CD4-positive, alpha-beta memory T cell (primary cell): ENCODE measurements at places on chromosomes 2 and 18. TPM values are rescaled to one million over a fixed set of nuclear protein-coding genes. Genes with fewer than 3 reads are reported as not detected.
A peak's percentile ranks its signal among the peaks of the same experiment; 100 is the strongest.

The ARHGAP28 gene
- not detected for total RNA-seq

The UNC80 gene
- not detected for total RNA-seq

The STARD7 gene
- total RNA-seq: 84.9 TPM

The L3MBTL4 gene
- 0.49 TPM for total RNA-seq

The WDR12 gene
- 21.3 TPM for total RNA-seq

The SDC1 gene
- total RNA-seq: 0.09 TPM

The PJVK gene
- 4.1 TPM for total RNA-seq

The SUPT7L gene
- 45.4 TPM for total RNA-seq

The C1GALT1C1L gene
- not detected for total RNA-seq

The CCDC121 gene
- 1.3 TPM for total RNA-seq

The CCDC74B gene
- total RNA-seq: 0.12 TPM

The IL1RN gene
- total RNA-seq: 2.4 TPM

DNA sequence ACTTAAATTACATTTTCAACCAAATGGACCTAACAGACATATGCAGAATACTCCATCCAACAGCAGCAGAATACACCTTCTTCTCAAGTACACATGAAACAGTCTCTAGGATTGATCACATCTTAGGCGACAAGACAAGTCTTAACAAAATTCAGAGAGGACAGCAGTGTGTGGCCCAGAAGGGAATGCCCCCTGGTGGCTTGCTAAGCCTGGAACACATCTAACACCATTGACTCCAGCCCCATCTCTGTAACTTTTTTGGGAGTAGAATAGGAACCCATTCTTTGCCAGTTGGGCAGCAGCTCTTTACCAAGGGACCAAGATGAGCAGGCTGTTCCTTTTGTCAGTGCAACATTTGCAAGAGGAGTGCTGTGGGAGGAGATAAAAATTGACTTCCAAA lies 249.9 kb downstream of the PLCL1 start:
- no peaks in the 10 kb centered on the region for H3K36me3 ChIP-seq
- H3K27ac ChIP-seq: no peak overlapping the region
- no peaks in the 10 kb centered on the region for H3K27me3 ChIP-seq
- H3K4me3 ChIP-seq: no peak overlapping the region

DNA sequence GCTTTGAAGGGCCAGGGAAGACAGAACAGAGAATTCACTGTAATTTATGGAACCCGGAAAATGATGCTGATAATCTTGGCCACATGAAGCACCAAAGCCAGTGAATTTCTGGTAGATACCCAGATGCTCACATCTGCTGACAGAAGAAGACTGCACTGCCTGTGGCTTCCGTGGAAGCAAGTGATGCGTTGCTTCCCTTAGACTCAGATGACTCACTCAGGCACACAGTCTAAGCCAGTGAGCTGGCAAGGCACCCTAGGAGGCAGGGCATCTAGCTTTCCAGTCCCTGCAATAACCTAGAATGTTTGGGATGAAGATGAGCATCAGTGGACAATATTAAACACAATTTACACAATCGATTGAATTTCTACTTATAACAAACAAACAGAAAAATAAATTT lies 284.7 kb downstream of the CMPK2 start:
- DNase-seq: no peak
- no peaks in the 10 kb centered on the region for H3K27me3 ChIP-seq
- H3K4me1 ChIP-seq: no peaks in the 10 kb centered on the region
- H3K36me3 ChIP-seq: no peaks in the 10 kb centered on the region
- H3K4me3 ChIP-seq: no peak overlapping the region

GRCh38 chr2:121076498-121076820 lies 208.5 kb downstream of the TFCP2L1 start:
- no peaks in the 10 kb centered on the region for H3K4me1 ChIP-seq
- H3K4me3 ChIP-seq: no peak overlapping the region
- H3K27ac ChIP-seq: no peak overlapping the region
- H3K27me3 ChIP-seq: no peaks in the 10 kb centered on the region
- no peak for DNase-seq

- H3K4me1 ChIP-seq: peaks cover 57% of the 10 kb centered on the region
- peak overlapping the region; percentile 15 for H3K4me3 ChIP-seq
- no peak overlapping the region for H3K27ac ChIP-seq
- peak; percentile 16 for DNase-seq
- no peaks in the 10 kb centered on the region for H3K36me3 ChIP-seq
These were observed 3.4 kb upstream of the TET3 start for GRCh38 chr2:73981081-73982001.

DNA sequence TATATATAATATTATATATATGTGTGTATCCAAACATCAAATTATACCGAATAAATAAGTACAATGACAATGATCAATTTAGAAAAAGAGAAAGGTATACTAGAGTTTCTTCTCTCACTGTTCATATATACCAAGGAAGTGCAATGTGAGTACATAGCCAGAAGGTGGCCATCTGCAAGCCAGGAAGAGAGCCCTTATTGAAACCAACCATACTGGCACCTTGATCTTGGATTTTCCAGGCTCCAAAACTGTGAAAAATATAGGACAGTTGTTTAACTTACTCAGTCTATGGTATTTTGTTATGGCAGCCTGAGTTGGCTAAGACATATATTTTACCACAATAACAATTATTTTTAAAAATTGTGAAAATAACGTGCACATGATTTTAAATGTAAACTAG lies 1490.2 kb upstream of the SLC39A10 start:
- no peaks in the 10 kb centered on the region for H3K4me1 ChIP-seq
- no peaks in the 10 kb centered on the region for H3K27me3 ChIP-seq
- no peaks in the 10 kb centered on the region for H3K36me3 ChIP-seq
- no peak overlapping the region for H3K27ac ChIP-seq

GRCh38 chr2:226643030-226643945 lies 156.3 kb downstream of the IRS1 start:
- no peaks in the 10 kb centered on the region for H3K27me3 ChIP-seq
- no peaks in the 10 kb centered on the region for H3K36me3 ChIP-seq
- H3K4me1 ChIP-seq: no peaks in the 10 kb centered on the region

DNA sequence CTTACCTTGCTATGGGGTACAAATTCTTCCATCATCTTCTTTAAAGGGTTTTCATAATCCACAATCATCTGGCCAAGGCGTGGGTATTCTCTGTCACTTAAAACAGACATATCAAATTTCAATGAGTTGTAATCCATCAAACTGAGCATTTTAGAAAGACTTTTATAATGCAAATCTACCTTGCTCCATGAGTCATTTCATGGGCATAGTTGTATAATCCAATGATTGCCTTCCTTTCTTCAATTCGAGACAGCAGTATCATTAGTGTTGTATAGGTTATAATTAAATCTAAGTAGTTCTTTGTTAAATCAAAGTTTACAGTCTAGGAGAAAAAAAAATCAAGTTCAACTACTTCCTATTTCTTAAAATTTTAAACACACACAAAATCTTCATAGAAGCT lies 36.3 kb downstream of the NCKAP1 start:
- H3K4me3 ChIP-seq: no peak overlapping the region
- H3K4me1 ChIP-seq: no peaks in the 10 kb centered on the region
- no peaks in the 10 kb centered on the region for H3K27me3 ChIP-seq
- H3K27ac ChIP-seq: no peak overlapping the region

- no peak overlapping the region for H3K4me3 ChIP-seq
- H3K4me1 ChIP-seq: no peaks in the 10 kb centered on the region
- H3K27ac ChIP-seq: no peak overlapping the region
- H3K36me3 ChIP-seq: no peaks in the 10 kb centered on the region
These were observed 357.1 kb downstream of the EN1 start for GRCh38 chr2:118490330-118490729.

- no peak overlapping the region for H3K27ac ChIP-seq
- no peak overlapping the region for H3K4me3 ChIP-seq
These were observed 676 bp downstream of the KLHL23 start for GRCh38 chr2:169734169-169734847.

- no peaks in the 10 kb centered on the region for H3K36me3 ChIP-seq
- no peak overlapping the region for H3K4me3 ChIP-seq
- no peaks in the 10 kb centered on the region for H3K27me3 ChIP-seq
These were observed 53.0 kb downstream of the ZC3H8 start for GRCh38 chr2:112201696-112202430.

DNA sequence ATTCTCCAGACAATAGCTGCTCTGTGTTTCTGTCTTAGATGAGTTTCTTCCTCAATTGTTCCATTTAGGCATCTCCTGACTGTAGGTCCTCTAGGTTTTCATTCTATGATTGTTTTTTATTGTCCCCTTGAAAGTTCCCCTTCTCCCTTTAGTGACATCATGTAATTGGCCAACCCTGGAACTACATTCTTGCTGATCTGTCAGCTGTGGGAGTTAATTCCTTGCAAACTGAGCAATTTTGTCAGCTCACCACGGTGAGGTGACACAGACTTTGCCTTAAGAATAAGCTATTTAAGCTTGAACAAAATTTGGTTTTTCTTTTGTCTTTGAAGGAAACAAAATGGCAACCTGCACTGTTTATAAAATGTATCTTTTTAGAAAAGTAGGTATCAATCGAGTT lies 95.9 kb downstream of the TXNL1 start:
- no peak overlapping the region for H3K4me3 ChIP-seq
- no peak for DNase-seq
- no peaks in the 10 kb centered on the region for H3K36me3 ChIP-seq
- no peaks in the 10 kb centered on the region for H3K27me3 ChIP-seq
- H3K4me1 ChIP-seq: no peaks in the 10 kb centered on the region

DNA sequence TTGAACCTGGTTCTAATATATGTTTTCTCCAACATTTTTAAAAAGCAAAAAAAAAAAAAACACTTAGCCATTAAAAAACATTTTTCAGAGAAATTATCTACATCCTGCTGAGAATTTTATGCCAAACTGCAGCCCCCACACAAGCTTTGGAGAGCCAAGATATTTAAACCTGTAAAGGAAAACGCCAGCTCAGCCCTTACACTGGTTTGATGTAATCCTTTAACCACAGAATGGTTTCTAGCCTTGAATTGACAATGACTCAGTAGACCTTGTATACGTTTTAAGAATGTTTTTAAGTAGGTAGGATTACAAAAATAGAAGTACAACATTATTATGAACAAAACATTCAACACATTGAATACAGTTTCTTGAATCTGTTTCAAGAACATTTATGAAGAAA lies 113.6 kb downstream of the BABAM2 start:
- no peak overlapping the region for H3K4me3 ChIP-seq
- H3K4me1 ChIP-seq: no peaks in the 10 kb centered on the region
- DNase-seq: no peak
- H3K27me3 ChIP-seq: no peaks in the 10 kb centered on the region
- no peak overlapping the region for H3K27ac ChIP-seq

- H3K27ac ChIP-seq: no peak overlapping the region
- H3K4me3 ChIP-seq: no peak overlapping the region
- no peak for DNase-seq
- H3K4me1 ChIP-seq: no peaks in the 10 kb centered on the region
- H3K27me3 ChIP-seq: no peaks in the 10 kb centered on the region
- H3K36me3 ChIP-seq: no peaks in the 10 kb centered on the region
These were observed 727.9 kb upstream of the CDH2 start for GRCh38 chr18:28904789-28905364.

- DNase-seq: no peak
- no peaks in the 10 kb centered on the region for H3K36me3 ChIP-seq
- H3K27ac ChIP-seq: no peak overlapping the region
- H3K4me3 ChIP-seq: no peak overlapping the region
- no peaks in the 10 kb centered on the region for H3K4me1 ChIP-seq
- H3K27me3 ChIP-seq: no peaks in the 10 kb centered on the region
These were observed 271.7 kb downstream of the BCL11A start for GRCh38 chr2:60281730-60282129.

DNA sequence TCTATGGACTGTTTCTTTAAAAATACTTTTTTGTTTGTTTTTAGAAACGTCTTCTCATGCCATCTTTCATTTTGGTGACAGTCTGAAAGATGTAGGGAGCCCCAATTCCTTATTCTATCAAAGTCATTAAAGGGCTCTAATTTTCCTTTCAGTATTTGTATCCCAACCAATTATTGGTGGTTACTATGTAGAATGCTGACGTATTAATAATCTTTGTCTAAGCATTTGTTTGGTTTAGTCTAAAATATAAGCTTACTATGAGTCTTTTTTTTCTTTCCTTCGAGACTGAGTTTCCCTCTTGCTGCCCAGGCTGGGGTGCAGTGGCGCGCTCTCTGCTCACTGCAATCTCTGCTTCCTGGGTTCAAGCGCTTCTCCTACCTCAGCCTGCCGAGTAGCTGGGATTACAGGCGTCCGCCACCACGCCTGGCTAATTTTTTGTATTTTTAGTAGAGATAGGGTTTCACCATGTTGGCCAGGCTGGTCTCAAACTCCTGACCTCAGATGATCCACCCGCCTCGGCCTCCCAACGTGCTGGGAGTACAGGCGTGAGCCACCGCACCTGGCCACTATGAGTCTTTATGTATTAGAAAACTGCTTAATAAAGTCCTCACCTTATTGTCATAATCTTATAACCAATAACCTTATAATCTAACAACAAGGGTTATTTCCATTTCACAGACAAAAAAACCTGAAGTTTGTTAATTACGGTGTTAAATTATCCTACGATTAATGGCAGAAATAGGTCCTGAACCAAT lies 849 bp upstream of the VRK2 start:
- no peaks in the 10 kb centered on the region for H3K27me3 ChIP-seq
- peak overlapping the region; percentile 86 for H3K27ac ChIP-seq
- H3K36me3 ChIP-seq: no peaks in the 10 kb centered on the region
- H3K4me3 ChIP-seq: peak overlapping the region; percentile 61
- peaks cover 42% of the 10 kb centered on the region for H3K4me1 ChIP-seq

DNA sequence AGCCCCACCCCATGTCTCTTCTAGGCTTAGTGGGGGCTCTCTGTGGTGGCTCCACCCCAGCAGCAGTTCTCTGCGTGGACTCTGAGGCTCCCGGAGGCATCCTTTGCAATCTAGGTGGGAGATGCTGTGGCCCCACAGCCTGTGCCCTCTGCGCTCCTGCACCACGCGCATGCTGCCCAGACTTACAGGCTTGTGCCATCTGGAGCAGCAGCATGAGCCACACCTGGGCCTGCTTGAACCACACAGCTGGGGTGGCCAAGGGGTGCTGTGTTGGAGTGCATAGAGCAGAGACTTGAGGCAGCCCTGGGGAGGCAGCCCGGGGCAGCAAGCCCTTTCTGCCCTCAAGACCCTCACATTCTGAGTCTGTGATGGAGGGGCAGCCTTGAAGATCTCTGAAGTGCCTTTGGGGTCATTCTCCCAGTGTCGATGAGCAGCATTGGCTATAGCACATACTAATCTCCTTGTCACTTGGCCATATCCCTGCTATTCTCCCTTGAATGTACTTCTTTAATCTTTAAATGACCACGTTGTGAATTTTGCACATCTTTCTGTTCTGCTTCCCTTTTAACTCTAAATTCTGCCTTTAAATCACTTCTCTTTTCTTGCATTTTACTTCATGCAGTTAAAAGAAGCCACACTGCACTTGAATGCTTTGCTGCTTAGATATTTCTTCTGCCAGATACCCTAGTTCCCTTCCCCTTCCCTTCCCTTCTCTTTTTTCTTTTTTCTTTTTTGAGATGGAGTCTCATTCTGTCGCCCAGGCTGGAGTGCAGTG lies 62.4 kb downstream of the NCAPH start:
- no peak for DNase-seq
- no peak overlapping the region for H3K4me3 ChIP-seq
- no peaks in the 10 kb centered on the region for H3K4me1 ChIP-seq
- H3K36me3 ChIP-seq: no peaks in the 10 kb centered on the region
- no peak overlapping the region for H3K27ac ChIP-seq

- peak; percentile 14 for DNase-seq
- H3K4me3 ChIP-seq: no peak overlapping the region
- peaks cover 9% of the 10 kb centered on the region for H3K4me1 ChIP-seq
- no peak overlapping the region for H3K27ac ChIP-seq
These were observed 540.1 kb downstream of the NRXN1 start for GRCh38 chr2:50491541-50492476.
